Effector CD4-positive, alpha-beta T cell (primary cell): ENCODE measurements at places on chromosomes 12 and 14.

- peak; percentile 34 for DNase-seq
Measured at GRCh38 chr14:35533357-35534207, at the start of gene INSM2. INSM2 (plus strand) TSS chr14:35534164; CDS start chr14:35534253, 89 bp downstream.

DNA sequence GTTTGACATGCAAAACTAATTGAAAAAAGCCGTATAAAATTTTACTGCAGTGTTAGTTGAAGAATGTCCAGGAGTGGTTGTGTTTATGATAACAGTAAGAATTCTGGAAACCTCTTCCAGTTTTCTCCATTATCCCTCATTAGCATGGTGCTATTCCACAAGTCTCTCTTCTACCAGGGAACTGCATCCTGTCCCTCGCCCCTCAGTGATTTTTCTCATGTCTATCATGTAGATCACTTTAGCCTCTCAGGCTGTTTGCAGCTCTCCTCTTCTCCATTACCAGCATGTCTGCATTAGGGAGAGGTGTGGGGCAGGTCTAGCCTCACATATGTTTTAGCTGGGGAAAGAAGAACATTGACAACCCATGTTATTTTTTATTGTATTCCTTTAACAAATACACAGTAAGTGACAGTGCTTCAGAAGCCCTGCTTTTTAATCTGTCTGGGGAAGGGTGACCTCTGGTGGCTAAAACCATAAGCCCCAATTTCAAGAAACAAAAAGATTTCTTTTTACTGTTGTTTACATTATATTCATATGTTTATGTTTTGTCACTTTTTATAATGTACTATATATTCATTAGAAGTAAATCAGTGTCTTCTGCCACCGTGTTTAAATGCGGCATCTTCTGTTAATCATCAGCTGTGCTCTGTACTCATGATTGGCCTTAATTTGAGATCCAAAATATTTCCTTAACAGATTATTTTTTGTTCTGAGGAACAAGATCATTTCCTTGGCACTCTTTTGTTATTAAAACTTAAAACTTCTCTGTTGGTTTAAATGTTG, 70.7 kb downstream of the RASSF8 start:
- DNase-seq = no peak

- DNase-seq = no peak
Measured at GRCh38 chr12:40226705-40227104, 1.9 kb downstream of the LRRK2 start.

DNA sequence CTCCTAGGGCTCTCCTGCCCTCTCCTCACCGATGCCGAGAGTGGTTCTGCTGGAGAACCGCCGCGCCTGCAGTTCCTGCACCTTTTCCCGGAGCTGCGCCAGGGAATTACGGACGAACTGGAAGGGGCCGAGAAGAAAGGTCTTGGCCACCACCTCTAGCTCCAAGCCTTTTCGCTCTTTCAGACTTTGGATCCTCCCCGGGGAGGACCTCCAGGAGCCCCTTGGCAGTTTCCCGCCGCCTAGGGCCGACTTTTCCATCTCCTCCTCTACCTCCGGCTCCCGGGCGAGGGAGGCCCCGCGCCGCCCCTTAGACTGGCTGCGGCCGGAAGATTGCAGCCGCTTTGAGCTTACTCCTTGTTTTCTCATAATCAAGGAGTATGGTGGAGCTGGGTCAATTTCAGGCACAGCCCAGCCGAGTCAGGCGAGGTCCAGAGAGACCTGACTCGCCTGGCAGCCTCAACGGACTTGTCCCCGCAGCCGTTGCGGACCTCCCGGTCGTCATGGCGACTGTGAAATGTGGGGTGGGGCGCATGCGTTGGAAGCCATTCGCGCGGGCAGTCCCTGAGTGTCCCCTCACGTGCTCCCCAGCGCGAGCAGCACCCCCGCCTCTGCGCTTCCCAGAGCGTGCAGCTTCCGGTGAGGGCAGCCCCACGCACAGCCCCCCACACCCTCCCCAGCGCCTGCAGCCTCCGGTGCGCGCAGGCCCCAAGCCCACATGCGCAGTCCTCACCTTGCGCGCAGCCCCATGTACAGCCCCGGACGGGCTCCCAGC, at the start of gene DPY19L2:
DPY19L2 (minus strand) TSS at position 466 of the 772 bp plus-strand sequence; CDS start at position 366, 100 bp downstream.
- DNase-seq = peak; percentile 2

DNA sequence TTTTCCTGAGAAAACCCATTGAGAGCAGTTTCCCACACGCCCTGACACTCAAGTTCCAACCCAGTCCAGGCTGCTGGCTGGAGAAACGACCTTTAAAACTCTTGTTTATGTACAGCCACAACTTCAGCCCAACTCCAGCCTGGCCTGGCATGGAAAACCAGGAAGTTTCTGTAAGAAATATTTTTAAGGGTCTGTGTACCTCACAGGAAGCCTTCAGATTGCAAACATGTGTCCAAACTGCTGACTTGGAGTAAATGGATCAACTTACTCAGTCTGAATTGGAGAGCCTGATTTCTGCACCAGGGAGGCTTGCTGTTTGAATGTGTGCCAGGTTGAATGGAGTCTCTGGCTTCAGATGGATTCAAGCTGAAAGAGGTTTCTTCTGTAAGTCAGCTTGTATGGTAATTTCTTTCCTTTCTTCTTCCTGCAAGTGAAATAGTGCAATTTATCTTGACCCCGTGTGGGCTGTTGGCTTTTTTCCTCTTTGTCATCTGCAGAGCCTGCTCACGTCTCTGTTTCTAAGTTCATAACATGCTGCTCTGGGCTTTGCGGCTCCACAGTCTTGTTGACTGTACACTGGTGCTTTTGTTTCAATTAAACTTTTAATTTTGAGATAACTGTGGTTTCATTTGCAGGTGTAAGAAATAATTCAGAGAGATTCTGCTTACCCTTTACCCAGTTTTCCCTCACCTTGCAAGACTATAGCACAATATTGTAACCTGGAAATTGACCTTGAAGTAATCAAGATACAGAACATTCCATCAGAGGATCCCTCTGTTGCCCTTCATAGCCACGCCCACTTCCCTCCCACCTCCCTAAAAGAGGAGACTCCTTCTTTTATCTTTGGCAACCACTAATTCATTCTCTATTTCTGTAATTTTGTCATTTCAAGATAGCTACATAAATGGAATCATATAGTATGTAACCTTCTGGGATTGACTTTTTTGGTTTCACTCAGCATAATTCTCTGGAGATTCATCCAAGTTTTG, 109.7 kb upstream of the PRMT8 start:
- DNase-seq = no peak

DNA sequence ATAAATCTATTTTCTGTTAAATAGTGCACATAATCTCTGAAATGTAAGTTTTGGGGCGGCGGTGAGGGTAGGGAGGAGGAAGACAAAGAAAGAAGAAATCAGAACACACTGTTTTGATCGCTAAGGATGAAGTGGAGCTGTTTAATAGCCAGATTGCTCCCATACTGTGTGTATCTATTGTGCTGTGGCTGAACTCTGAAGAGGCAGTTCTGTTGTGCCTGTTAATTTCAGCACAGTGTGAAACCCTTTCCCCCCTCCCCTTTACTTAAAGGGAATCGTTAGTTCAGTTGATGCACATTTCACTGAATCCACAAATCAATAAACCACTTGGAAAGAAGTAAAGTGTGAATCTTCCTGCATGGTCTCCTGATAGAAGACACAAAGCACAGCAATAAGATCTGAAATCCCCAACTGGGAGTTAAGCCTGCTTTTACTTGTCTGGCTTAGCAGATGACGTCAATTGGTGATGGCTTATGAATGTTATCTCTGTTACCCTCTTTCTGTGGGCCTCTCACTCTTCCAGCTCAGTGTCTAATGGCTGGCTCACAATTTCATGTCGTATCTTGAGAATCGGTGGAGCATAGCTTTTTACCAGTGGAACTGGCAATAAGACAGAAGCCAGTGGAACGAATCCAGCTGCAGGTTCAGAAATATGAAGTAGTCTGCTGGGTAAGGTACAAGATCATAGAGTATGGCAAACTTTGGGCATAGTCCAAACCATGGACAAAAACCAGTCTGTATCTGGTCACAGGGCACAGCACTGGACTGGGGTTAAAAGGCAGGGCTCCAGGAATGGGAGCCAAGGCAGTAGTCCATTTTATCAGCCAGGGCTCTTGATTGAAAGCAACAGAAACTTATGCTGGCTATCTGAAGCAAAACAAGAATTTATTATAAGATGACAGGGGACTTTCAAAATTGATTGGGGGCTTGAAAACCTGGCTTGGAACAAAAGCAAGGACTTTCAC, 413.5 kb upstream of the SEL1L start:
- no peak for DNase-seq

DNA sequence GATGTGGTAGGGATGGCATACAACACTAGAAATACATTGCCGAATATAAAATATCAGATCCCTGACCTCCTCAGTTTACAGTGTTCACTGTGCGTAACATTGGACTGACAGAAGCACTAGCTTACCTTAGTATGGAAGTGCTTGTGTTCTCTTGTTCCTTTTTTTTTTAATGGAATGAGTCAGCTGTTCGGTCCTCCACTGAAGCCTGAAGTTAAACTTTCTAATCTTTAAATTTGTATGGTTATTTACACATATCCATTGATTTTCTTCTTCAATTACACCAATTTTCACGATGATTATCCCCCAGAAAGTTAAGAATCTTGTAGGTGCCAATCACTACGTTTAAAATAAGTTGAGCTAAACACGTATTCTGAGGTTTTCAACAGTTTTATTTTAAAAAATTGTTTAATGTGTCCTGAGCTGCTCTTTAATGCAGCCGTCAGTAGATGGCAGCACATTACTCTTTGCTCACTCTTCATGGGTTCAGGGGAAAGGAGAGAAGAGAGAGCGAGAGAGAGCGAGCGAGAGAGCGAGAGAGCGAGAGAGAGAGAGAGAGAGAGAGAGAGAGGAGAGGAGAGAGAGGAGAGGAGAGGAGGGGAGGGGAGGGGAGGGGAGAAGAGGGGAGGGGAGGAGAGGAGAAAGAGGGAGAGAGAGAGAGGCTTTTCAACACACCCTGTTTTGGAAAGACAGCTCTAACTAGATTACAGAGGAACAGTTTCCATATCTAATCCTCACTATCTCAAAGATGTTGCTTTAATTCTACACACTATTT, 134.7 kb upstream of the SCAF11 start:
- DNase-seq = peak; percentile 39

DNA sequence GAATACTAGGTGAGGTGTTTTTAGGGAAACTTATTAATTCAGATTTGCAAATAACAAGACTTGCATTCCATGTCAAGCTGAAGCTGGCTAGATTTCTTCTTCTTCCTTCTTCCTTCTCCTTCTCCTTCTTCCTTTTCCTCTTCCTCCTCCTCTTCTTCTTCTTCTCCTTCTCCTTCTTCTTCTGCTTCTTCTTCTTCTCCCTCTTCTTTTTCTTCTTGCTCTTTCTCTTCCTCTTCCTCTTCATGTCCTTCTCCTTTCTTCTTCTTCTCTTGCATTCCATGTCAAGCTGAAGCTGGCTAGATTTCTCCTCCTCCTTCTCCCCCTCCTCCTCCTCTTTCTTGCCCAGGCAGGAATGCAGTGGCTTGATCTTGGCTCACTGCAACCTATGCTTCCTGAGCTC, 297.8 kb downstream of the PRKD1 start:
- no peak for DNase-seq

DNA sequence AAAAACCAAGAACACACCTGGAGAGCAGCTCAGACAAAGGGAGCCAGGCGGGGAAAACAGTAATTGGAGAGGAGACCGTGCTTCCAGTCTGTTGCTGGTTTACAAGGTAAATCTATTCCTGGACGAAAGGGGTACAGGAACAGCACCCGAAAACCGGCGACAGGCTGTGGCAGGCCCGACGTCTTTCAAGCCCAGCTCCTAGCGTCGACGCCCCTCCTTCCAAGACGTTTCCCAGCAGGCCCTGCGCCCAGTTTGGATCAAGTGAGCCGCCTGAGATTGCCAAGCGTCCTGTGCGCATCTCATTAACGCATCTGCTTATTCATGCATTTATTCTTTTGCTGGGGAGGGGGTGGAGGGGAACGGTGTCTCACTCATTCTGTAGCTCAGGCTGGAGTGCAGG, 1.4 kb downstream of the C12orf56 start:
- no peak for DNase-seq

DNA sequence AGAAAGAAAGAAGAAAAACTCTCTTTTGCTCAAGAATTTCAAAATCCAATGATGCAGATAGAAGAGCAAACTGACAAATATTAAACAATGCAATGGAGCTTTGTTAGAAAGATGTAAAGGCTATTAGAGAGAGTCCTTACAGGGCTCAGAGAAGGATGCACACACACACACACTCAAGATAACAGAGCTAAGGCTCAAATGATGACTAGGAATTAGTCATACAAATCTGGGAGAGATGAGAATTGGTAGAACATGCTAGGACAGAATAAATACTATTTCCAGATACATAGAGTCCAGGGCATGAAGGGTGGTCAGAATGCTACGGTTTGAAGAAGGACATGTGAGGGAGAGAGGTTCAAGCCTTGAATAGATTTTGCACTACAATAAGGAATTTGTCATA, 650.1 kb upstream of the MDGA2 start:
- DNase-seq = no peak

DNA sequence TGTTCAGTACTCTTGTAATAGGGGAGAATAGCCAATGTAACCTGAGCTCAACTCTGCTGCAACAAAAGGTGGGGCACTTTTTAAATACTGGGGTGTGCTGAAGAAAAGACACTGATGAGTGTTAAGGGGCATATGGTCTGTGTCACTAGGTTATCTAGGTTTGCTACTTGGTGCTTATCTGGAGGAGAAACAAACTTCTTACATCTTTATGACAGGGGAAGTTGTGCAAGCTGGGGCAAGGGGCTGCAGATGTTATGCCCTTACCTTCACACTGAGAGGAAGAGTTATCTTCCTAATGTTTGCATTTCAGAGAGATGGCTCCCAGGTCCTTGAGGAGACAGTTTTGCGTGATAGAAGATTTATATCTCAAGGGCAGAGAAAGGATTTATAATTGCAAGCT, 90.9 kb upstream of the PKP2 start:
- no peak for DNase-seq

- DNase-seq = no peak
Measured at GRCh38 chr12:75747572-75748021, 236.2 kb upstream of the KRR1 start.

DNA sequence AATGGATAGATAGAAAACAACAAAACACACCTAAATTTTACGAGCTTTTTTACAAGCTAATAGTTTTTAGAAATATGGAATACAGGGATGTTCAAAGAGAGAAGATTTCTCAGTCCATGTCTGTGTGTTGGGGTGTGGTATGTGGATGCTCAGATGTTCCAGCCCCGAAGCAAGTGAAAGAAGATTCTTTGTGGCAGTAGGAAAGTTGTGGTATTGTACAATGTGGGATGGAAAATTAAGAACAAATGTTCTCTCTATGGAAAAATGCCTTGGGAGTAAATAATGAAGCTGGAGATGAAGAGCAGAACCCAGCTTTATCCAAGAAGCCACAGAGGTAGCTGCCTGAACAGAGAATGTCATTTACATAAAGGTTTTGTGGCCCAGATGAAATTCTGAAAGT, 150.3 kb upstream of the PRKD1 start:
- no peak for DNase-seq

DNA sequence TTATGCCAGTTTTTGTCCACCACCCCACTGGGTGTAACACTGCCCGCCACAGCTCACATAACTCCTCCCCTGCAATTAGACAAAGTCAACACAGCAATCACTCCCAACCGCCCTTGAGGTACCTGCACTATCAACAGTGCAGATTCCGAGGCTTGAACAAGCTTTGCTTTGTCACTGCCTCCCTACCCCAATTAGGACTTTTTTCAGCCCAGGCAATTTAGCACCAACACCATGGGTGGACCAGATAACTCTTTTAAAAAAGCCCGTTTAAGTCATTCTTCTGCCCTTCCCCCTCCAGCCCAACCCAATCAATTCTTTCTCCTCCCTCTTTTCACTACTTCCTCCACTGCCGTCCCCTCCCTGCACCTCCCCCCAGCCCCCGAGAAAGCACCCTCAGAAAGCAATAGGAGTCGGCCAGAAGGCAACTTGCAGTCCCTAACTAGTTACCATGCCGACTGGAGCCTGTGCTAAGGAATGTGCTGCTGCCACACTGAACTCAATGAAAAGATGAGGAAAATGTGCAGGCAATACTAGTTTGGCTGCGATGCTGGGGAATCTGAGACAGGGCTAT, 45.7 kb upstream of the OTX2 start:
- no peak for DNase-seq
